ENCODE measurements at places on chromosomes 2 and 18.

DNA sequence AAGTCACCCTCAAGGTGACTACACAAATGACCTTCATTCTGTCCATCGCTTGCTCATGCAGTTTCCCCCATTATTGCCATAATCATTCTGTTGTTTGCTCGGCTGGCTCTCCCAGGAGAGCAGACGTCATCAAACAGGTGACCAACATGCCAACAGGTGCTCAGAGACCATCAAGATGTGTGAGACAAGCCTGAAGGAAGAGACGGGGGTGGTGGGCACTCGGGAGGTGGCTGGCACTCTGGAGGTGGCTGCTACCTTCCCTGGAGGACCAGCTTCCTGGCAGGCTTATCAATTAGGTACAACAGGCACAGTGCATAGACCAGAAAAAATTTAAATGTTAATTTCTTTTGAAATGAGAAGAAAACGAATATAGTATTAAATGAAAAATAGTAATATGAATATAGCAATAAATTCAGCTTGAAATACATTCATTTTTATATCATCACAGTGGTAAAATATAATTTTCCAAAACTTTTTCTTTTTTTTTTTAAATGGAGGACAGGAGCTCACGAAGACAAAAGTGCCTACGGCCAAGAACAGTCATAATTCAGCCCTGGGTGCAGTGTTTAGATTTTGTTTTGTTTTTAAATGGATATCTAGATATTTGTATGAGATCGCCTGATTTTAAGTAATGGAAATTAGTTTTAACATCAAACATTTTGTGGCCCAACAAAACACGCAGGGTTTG lies 16.9 kb upstream of the HAAO start:
- DNase-seq = no peak

- DNase-seq = no peak
Measured at GRCh38 chr2:120773186-120773800, 37.6 kb downstream of the GLI2 start.

- DNase-seq = no peak
Measured at GRCh38 chr2:46350029-46350689, 53.0 kb downstream of the EPAS1 start.

DNA sequence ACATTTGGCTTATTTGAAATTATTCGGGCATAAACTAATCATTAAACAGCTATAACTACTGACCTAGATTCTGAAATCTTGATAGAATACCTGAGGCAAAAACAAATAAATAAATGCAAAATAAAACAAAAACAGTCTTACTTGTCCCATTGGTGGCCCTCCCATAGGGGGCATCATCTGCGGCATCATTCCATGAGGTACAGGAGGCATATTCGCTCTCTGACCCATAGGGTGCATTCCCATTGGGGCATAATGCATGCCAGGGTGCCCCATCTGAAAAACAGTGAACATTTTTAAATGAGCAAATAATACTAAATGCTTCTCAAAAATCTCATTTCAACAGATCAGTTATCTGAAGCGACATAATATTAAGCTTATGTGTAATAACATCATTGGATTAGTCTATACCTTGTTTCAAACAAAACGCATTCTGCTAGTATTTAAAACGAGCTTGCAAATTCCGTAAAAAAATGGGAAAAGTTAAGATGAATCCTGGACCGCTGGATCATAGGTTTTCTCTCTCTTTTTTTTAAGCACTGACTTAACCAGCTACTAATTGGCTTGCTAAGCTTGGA lies 1.3 kb downstream of the PRPF40A start:
- DNase-seq = peak; percentile 65

DNA sequence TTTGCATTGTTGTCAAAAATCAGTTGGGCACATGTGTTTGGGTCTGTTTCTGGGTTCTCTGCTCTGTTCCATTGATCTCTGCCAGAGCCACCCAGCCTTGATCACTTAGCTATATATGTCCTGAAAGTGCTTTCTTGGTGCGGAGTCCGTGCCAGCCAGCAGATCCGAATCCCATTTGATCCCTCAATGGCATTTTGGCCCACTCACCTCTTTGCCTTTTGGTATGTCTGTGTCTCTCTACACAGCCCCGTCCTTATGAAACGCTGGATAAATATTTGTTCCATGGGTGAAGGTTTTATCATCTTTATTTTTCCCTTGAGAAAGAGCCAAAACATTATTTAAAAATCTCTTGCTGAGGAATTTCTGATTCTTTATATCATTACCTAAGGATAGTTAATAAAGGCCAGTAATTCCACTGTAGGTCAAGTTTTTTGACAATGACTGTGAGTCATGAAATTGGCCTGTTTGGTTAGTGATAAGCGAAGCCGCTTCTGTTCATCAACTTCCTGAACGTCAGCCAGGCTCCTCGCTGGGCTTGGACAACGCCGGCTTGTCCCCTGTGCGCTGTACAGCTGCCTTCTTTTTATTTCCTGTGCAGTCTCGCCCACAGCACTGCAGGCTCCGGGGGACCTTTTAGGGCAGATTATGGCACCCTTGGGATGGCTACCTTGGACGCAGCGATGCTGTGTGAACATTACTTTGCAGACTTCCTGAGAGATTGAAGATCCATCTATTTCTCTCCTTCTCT lies 24.9 kb downstream of the MTCL1 start:
- DNase-seq = no peak

GRCh38 chr18:6537475-6537874 lies 122.8 kb upstream of the L3MBTL4 start:
- DNase-seq = no peak

- DNase-seq = no peak
Measured at GRCh38 chr2:12623051-12623450, 93.7 kb upstream of the TRIB2 start.

DNA sequence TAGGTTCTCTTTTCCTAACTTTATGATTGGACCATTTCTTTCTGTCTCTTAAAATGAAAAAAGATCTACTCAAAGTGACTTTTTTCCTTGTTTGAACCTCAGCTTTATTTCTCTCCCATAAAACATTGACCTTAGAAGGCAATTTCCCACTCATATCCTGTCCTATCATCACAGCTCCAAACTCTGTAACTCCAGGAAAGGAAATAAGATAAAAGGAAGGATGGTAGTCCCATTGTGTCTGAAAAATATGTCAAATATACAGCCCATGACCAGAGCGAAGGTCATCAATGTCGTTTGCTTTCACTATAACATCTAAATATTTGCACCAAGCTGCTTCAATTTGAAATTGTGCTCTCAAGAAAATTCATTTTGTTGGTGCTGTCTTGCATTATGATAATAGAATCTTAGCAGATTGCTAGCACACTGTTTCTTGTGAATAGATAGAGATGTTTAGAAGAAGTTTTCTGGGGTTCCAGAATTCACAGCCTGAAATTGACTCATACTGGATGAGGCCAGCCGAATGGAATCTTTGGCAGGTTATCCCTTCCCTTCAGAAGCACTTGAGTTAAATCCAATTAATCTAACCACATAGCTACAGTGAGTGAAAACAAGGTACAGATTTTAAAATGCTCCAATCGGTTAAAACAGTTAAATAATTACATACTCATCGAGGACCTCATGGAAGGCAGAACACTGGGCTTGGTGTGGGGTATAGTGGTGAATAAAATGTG lies 95.1 kb downstream of the CRIM1 start:
- DNase-seq = no peak

DNA sequence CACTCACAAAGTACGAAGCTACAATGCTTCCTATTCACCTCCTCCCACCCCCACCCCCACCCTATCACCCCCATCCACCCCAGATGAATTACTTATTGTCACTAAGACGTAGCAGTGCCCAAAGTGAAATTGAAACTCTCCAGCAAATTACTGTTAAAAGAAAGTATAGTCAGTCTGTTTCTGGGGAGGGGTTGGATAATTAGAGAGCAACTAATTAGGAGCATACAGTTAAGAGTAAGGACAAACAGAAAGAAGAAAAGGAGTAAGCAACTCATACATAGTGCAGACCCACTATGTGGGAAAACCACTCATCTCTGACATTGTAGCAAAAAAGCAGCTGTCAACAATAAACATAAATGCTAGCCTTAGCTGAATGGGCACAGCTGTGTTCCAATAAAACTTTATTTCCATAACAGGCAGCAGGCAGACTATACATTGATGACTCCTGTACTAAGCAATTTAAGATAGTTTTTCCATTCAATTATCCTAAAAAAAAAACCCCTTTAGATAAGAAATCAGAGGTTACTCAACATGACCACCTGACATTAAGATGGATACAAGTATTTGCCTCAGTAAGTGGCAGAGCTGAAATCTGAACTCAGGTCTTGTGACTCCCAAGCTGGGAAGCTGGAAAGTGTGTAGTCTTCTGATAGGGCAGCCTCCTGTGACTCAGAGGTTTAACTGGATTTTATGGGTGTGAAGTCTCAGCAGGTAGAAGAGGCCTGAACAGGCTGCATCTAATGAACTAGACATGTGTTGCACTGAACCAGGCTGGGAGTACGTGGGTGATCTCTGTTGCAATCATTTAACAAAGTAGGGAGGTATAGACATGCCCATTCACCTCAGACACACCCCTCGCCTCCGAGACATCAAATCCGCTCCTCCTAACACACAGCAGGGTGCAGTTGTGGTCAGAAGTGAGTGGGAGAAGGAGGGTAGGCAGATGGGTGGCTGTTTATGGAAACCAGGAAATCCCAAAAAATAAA lies 171.8 kb upstream of the KLF7 start:
- DNase-seq = peak; percentile 52

GRCh38 chr2:28094739-28095138 lies 204.2 kb downstream of the BABAM2 start:
- DNase-seq = no peak

GRCh38 chr2:69291721-69292120 lies 95.3 kb downstream of the GFPT1 start:
- DNase-seq = no peak

- no peak for DNase-seq
Measured at GRCh38 chr2:105141099-105141614, 100.4 kb upstream of the GPR45 start.

GRCh38 chr2:102792568-102793208 lies 30.9 kb downstream of the TMEM182 start:
- no peak for DNase-seq

- no peak for DNase-seq
Measured at GRCh38 chr2:212154477-212154878, 384.1 kb downstream of the ERBB4 start.

- DNase-seq = no peak
Measured at GRCh38 chr2:54803783-54804751, 80.6 kb downstream of the EML6 start.

- no peak for DNase-seq
Measured at GRCh38 chr18:61651880-61652268, 240.9 kb downstream of the RNF152 start.

GRCh38 chr2:28268386-28268785 lies 124.3 kb upstream of the FOSL2 start:
- DNase-seq = no peak

Measured in activated CD4-positive, alpha-beta T cell treated with anti-CD3 and anti-CD28 coated beads for 36 hours (primary cell).